PC-3 (cell line): ENCODE measurements at places on chromosomes 7 and 10. TPM values are rescaled to one million over a fixed set of nuclear protein-coding genes. Genes with fewer than 3 reads are reported as not detected.

Gene MYOZ1
- total RNA-seq = 0.17 TPM in 1 of 2 replicates, not detected in the other

Gene MUC3A
- 0.11 and 0.46 TPM in 2 replicates for total RNA-seq

Gene KCNK18
- not detected in 2 replicates for total RNA-seq

Gene RARRES2
- total RNA-seq = 1.6 TPM in 1 of 2 replicates, not detected in the other

Gene NDUFB8
- 365 and 399 TPM in 2 replicates for total RNA-seq

Gene MCM10
- total RNA-seq = 14.3 and 16.1 TPM in 2 replicates

Gene ZNF22
- total RNA-seq = 17.6 and 24.8 TPM in 2 replicates

Gene MMP21
- total RNA-seq = not detected in 2 replicates

Gene PKD2L1
- total RNA-seq = not detected in 2 replicates

Gene ADAM22
- 4.4 and 5.9 TPM in 2 replicates for total RNA-seq

Gene OPN1SW
- total RNA-seq = not detected in 2 replicates

Gene ASB10
- not detected in 2 replicates for total RNA-seq

Gene INSYN2A
- not detected in 2 replicates for total RNA-seq

Gene LIPN
- total RNA-seq = not detected in 2 replicates

Gene CCL24
- not detected in 2 replicates for total RNA-seq

- no peak overlapping the region for H3K27ac ChIP-seq
- H3K4me3 ChIP-seq = no peak overlapping the region
- peaks cover 24% of the 10 kb centered on the region for H3K4me1 ChIP-seq
These were observed 15.4 kb downstream of the CTBP2 start for GRCh38 chr10:125144693-125145623.

- H3K27ac ChIP-seq = no peak overlapping the region
- H3K27me3 ChIP-seq = no peaks in the 10 kb centered on the region
- no peak overlapping the region for H3K4me3 ChIP-seq
- DNase-seq = peak; percentile 71
- no peaks in the 10 kb centered on the region for H3K36me3 ChIP-seq
These were observed 2.5 kb upstream of the LFNG start for GRCh38 chr7:2517026-2517425.

- H3K4me1 ChIP-seq = peaks cover 35% of the 10 kb centered on the region
- peak overlapping the region; percentile 27; the same call in 1 of the 2 replicates for H3K27ac ChIP-seq
- peak; percentile 63 for DNase-seq
- peaks cover 15% of the 10 kb centered on the region; the same call in 1 of the 2 replicates for H3K36me3 ChIP-seq
These were observed 43.1 kb downstream of the BAIAP2L1 start for GRCh38 chr7:98357751-98358161.

GRCh38 chr10:118967160-118967559 is 62.4 kb upstream of the NANOS1 start:
- H3K36me3 ChIP-seq = no peaks in the 10 kb centered on the region
- H3K27ac ChIP-seq = no peak overlapping the region
- no peaks in the 10 kb centered on the region for H3K27me3 ChIP-seq
- H3K4me1 ChIP-seq = 0 out of 2 replicates have a peak, but pooled peaks cover under 1% of the 10 kb centered on the region

GRCh38 chr10:90977855-90978486 is 57.1 kb upstream of the ANKRD1 start:
- H3K27me3 ChIP-seq = no peaks in the 10 kb centered on the region
- H3K27ac ChIP-seq = no peak overlapping the region
- no peaks in the 10 kb centered on the region for H3K4me1 ChIP-seq
- no peaks in the 10 kb centered on the region for H3K36me3 ChIP-seq
- H3K4me3 ChIP-seq = no peak overlapping the region

- H3K4me1 ChIP-seq = peaks cover 11% of the 10 kb centered on the region
- no peaks in the 10 kb centered on the region for H3K36me3 ChIP-seq
- DNase-seq = no peak
- H3K27ac ChIP-seq = no peak overlapping the region
These were observed 2.3 kb upstream of the SH2B2 start for GRCh38 chr7:102284399-102284798.

- peaks cover 7% of the 10 kb centered on the region for H3K4me1 ChIP-seq
- no peak overlapping the region for H3K27ac ChIP-seq
- no peak for DNase-seq
These were observed 204.1 kb upstream of the NFE2L3 start for GRCh38 chr7:25947669-25948516.

DNA sequence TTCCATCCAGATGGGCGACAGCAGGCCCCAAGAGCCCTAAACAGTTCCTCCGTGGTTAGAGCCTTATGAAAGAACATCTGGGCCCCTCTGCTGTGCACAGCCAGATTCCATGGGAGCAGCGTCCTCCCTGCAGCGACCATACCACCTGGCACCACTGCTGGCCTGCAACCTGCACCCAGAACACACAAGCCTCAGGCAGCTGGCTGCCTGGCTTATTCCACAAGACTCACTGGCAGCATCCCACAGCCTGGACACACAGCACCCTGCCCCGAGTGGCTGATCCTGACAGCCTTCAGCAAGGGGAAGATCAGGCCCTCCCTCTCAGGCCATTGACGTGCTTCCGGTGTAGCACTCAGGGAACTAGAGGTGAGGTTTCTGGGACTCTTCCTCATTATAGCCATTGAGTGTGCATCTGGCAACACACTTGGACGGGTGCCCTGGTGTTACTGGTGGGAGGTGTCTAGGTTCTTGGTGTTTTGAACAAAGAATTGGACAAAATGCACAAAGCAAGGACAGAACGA is 33.7 kb upstream of the ERCC6 start:
- no peaks in the 10 kb centered on the region for H3K27me3 ChIP-seq
- H3K27ac ChIP-seq = no peak overlapping the region
- peaks cover 5% of the 10 kb centered on the region; the same call in 1 of the 2 replicates for H3K4me1 ChIP-seq
- H3K4me3 ChIP-seq = no peak overlapping the region
- H3K36me3 ChIP-seq = no peaks in the 10 kb centered on the region; the same call in 1 of the 2 replicates
- no peak for DNase-seq

DNA sequence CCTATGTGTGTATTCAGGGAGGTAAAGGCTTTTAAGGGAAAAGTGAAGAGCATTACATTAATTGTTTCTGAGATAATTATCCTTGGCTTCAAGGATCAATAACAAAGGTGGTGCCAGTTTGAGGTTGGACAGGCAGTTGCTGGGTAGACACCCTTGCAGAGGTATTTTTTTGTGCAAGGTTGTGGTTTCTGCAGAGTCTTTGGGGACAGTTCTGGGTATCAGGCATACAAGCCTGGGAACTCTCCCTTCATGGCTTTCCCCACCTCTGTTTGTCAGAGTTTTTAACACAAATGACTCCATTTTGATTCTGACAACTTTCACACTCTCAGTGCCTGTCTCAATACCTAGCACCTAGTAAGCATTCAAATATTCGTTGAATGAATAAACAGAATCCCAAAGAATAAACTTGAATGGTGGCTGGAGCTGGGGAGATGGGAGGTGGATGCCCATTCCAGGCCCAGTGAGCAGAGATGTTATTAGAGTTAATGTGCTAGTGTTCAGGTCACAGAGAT is 7.4 kb upstream of the OSBPL3 start:
- no peak overlapping the region for H3K27ac ChIP-seq
- H3K36me3 ChIP-seq = no peaks in the 10 kb centered on the region
- no peaks in the 10 kb centered on the region; the same call in 1 of the 2 replicates for H3K4me1 ChIP-seq
- H3K4me3 ChIP-seq = no peak overlapping the region

- H3K27ac ChIP-seq = peak overlapping the region; percentile 95
- no peaks in the 10 kb centered on the region for H3K27me3 ChIP-seq
- H3K4me3 ChIP-seq = peak overlapping the region; percentile 80
- peaks cover 6% of the 10 kb centered on the region; the same call in 1 of the 2 replicates for H3K36me3 ChIP-seq
These were observed 628 bp downstream of the PARP12 start for GRCh38 chr7:140062118-140062527.

GRCh38 chr10:122392835-122393234 is 18.3 kb downstream of the PLEKHA1 start:
- H3K36me3 ChIP-seq = no peaks in the 10 kb centered on the region
- no peak for DNase-seq
- no peak overlapping the region for H3K27ac ChIP-seq
- H3K4me1 ChIP-seq = no peaks in the 10 kb centered on the region
- H3K4me3 ChIP-seq = no peak overlapping the region

DNA sequence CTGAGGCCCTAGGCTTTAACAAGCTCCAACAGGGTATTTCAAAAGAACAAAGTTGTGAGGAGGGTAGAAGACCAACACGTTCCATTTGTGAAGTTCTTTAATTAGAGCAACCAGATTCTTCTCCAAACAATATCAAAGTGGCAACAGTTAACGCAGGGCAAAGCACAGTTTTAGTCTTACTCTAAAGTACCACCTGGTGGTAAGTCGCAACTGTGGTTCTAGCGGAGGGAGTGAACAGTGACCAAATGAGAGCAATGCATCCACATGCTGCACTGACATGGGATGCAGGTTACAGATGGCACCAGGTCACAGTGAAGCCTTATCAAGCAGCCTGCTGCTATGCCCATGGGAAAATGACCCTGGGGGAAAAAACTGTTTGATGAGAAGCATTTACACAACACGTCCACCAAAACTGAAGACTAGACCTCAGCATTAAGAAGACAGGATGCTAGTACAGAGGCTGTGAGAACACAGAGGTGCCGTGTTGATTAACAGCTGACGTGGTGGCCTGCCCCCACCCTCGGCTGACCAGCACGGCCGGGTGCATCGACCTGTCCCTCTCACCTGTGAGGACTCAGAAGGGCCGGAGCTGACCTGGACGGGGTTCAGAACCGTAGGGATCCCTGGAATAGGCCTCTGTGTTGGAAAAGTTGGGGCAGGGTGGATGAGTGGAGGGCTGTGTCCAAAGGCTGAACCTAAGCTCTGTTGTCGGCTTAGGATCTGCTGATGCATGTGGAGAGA is 211.2 kb downstream of the GLI3 start:
- 0 out of 2 replicates have a peak, but pooled peaks cover 6% of the 10 kb centered on the region for H3K36me3 ChIP-seq
- H3K27ac ChIP-seq = no peak overlapping the region
- DNase-seq = no peak
- no peaks in the 10 kb centered on the region for H3K4me1 ChIP-seq
- H3K4me3 ChIP-seq = no peak overlapping the region

DNA sequence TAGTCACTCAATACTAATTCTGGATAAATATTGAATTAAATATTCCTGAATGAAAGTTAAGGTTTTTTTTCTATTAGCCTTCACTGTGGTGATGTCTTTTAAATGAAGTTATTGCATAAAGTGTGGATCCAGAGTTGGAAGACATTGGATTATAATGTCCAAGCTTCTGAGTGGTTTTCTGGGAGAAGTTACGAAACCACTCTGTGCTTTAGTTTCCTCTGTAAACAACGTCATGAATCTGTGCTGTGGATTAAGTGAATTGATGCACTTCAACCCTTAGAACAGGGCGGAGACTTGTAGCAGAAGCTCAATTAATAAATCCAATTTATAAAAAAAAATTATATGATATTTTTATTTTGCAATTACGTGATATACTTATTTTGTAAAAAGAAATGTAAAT is 271.7 kb downstream of the BICC1 start:
- no peak overlapping the region for H3K4me3 ChIP-seq
- peaks cover 20% of the 10 kb centered on the region for H3K4me1 ChIP-seq
- H3K36me3 ChIP-seq = no peaks in the 10 kb centered on the region

DNA sequence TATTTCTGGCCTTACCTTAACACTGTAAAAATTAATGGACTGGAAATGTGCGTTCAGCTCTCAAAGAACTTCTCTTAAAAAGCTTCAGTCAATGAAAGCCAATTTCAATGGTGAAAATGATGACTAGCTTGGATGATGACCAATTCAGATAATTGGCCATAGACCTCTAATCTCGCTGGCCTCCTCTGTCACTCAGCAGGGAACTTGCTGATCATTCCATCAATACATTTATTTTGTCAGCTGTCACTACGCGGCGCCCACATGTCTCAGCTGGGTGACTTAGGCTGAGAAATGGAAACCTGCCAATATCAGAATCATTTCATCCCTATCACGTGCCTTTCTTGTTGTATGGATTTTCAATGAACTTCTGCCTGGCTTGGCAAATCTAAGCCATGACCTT is 673.0 kb upstream of the AUTS2 start:
- no peak for DNase-seq
- H3K4me1 ChIP-seq = no peaks in the 10 kb centered on the region
- H3K4me3 ChIP-seq = no peak overlapping the region
- no peak overlapping the region for H3K27ac ChIP-seq

DNA sequence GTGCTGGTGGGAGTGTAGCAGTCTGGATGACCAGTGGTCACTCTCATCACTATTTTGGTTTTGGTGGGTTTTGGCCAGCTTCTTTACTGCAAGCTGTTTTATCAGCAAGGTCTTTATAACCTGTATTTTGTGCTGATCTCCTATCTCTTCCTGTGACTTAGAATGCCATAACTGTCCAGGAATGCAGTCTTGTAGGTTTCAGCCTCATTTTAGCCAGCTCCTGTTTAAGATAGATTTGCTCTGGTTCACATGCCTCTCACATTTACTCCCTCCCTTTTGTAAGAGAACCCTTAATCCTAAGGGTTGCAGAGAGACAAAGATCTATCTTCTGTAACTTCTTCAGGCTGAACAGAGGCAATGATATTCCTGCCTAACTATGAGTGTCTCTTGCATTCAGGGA is 51.2 kb upstream of the INHBA start:
- no peak overlapping the region for H3K4me3 ChIP-seq
- no peaks in the 10 kb centered on the region for H3K27me3 ChIP-seq
- H3K27ac ChIP-seq = no peak overlapping the region
- peak; percentile 28 for DNase-seq

- no peak overlapping the region for H3K27ac ChIP-seq
- H3K4me3 ChIP-seq = no peak overlapping the region
- no peak for DNase-seq
- H3K4me1 ChIP-seq = no peaks in the 10 kb centered on the region
- H3K36me3 ChIP-seq = no peaks in the 10 kb centered on the region
These were observed 89.4 kb downstream of the SORCS1 start for GRCh38 chr10:107075117-107075516.

- H3K4me3 ChIP-seq = no peak overlapping the region
- DNase-seq = no peak
- no peaks in the 10 kb centered on the region for H3K4me1 ChIP-seq
- no peaks in the 10 kb centered on the region for H3K27me3 ChIP-seq
- no peaks in the 10 kb centered on the region for H3K36me3 ChIP-seq
These were observed 129.0 kb downstream of the MARCHF5 start for GRCh38 chr10:92419740-92420545.

- no peak overlapping the region for H3K27ac ChIP-seq
- no peaks in the 10 kb centered on the region for H3K27me3 ChIP-seq
- H3K36me3 ChIP-seq = no peaks in the 10 kb centered on the region
These were observed 8.6 kb downstream of the CALN1 start for GRCh38 chr7:72403458-72404076.

- H3K4me1 ChIP-seq = no peaks in the 10 kb centered on the region
- H3K27ac ChIP-seq = no peak overlapping the region
- no peaks in the 10 kb centered on the region for H3K27me3 ChIP-seq
- no peaks in the 10 kb centered on the region for H3K36me3 ChIP-seq
- DNase-seq = no peak
- H3K4me3 ChIP-seq = no peak overlapping the region
These were observed 87.1 kb downstream of the ITGA8 start for GRCh38 chr10:15632456-15633091.
